ENCODE measurements at places on chromosomes 2 and 18.

GRCh38 chr2:236395067-236395466, 130.9 kb upstream of the ASB18 start:
- no peak for DNase-seq

- no peak for DNase-seq
Measured at GRCh38 chr2:64220265-64220664, 76.0 kb upstream of the PELI1 start.

DNA sequence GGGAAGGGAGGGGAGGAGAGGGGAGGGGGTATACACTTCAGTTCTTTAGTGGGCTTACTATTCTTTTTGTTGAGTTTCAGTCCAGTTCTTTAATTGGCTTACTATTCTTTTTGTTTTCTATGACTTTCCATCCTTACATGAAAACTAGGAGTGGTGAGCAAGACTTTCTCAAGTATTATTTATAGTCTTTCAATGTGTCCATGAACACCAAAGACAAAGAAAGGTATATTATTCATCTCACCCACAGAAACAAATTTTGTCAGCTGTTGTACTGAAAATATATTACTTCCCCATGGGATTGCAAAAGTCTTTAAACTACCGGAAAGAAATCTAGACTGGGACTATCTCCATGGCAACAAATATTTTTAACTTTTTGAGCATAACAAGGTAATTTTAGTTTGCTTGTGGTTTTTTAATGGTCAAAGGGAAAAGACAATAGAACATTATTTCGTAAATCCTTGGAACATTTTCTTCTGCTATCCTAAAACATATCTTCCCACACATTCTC, 17.6 kb downstream of the ADAM17 start:
- no peak for DNase-seq

GRCh38 chr18:57353940-57354461, 1.6 kb downstream of the ST8SIA3 start:
- DNase-seq: peak; percentile 44

DNA sequence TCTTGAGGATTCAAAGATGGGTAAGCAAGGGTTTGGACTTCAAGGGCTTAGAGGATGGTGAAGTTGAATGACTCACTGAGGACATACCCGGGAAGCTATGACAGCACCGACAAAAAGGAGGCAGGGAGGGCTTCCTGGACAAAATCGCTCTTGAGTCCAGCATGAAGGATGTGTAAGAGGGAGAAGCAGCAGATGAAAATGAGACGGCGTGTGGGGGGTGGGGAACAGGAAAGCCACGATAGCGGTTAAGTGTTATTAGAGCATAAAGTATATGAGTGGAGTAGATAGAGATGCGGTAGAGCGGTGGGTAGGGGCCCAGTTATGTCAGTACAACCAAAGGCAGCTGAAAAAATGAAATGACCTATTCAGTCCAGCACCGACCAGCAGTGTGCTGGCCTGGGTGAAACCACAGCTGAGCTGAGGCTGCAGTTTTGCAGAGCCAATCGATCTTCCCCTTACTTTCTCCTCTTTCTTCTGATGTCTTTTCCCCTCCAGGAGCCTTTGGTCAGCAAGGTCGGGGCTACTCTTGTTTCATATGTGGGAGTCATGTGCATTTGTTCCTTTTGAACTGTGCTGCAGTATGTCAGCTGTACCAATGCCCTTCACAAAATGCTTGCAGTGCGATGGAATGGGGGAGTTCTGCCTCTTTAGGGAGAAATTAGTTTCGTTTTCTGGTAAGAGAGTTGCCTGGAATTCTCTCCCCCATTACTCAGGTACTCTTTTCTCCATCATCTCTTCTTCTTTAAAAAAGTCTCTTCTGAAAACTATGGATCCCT, 2.0 kb upstream of the THUMPD2 start:
- DNase-seq: peak; percentile 11

DNA sequence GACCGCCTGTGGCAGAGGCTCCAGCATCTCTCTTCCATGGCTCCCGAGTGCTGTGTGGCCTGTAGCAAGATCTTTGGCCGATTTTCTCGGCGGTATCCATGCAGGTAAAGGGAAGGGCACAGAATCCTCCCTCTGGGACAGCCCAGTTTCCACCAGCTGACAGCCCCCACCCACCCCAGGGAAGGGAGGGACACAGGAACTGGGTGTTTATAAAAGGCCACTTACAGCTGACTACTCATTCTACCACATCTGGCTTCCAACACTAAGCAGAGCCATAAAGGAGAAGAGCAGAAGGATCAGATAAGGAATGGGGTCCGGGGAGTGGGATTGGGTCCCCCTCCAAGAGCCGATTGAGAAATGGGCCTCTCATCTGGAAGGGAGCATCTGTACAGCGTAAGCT, 20.2 kb downstream of the RUFY4 start:
- DNase-seq: no peak

DNA sequence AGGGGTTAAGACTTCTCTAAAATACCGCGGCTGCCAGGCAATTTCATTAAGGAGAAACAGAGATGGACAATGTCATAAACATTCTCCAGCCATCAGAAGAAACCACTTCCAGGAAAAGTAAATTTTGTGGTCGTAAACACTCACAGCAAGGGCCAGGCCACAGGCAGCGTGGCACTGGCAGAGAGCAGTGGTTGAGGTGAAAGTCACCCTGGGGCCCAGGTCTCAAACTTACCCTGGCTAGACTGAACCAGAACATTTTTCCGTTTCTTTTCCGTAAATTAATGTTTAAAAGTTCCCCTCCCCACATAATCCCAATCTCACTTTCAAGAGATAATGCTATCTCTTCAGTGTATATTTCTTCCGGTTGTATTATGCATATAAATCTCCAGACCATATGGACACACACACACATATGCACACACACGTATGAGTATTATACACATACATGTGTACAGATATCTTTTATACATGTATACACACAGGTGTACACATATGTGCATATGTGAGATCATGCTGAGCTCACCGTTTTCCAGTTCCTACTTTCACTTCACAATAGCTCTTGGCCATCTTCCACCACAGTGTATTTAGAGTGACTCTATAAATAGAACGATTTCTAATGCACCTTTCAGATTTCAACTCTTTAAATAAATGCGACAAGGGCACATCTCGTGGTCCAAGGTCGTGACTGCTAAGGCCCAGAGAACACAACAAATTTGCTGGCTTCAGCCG, 90.1 kb downstream of the MALT1 start:
- DNase-seq: no peak

- no peak for DNase-seq
Measured at GRCh38 chr18:62069556-62069955, 117.3 kb downstream of the PIGN start.

- DNase-seq: peak; percentile 86
Measured at GRCh38 chr2:119760237-119760955, 674 bp downstream of the PTPN4 start.

DNA sequence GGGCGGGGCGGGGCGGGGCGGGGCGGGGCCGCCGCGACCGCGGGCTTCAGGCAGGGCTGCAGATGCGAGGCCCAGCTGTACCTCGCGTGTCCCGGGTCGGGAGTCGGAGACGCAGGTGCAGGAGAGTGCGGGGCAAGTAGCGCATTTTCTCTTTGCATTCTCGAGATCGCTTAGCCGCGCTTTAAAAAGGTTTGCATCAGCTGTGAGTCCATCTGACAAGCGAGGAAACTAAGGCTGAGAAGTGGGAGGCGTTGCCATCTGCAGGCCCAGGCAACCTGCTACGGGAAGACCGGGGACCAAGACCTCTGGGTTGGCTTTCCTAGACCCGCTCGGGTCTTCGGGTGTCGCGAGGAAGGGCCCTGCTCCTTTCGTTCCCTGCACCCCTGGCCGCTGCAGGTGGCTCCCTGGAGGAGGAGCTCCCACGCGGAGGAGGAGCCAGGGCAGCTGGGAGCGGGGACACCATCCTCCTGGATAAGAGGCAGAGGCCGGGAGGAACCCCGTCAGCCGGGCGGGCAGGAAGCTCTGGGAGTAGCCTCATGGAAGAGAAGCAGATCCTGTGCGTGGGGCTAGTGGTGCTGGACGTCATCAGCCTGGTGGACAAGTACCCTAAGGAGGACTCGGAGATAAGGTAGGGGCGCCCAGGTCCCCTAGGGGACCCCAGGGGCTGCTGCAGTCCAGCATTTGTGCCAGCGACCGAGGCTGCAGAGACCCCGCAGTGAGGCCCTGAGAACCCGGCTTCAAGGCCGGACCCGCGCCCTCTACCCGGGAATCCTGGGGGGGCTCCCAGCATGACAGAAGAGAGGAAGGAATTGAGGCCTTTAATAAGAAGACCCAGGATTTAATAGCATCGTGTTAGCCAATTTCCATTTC, at the start of gene KHK:
TSS of gene KHK (plus strand) at position 49 of the 870 bp plus-strand sequence. CDS start at position 537, 488 bp downstream.
- DNase-seq: peak; percentile 86

GRCh38 chr2:127051116-127052056, 55.6 kb downstream of the BIN1 start:
- peak; percentile 22 for DNase-seq

All from DMS53 (cell line).